ENCODE measurements at places on chromosomes 7 and 10. TPM values are rescaled to one million over a fixed set of nuclear protein-coding genes. Genes with fewer than 3 reads are reported as not detected.

The TMEM270 gene
- total RNA-seq, result not detected

The CTNNA3 gene
- total RNA-seq, result 18.8 TPM

- H3K4me1 ChIP-seq, result no peaks in the 10 kb centered on the region
- H3K27me3 ChIP-seq, result peaks cover 2% of the 10 kb centered on the region
- no peaks in the 10 kb centered on the region for H3K36me3 ChIP-seq
- H3K4me3 ChIP-seq, result no peak overlapping the region
Measured at GRCh38 chr10:117790179-117790578, 247.6 kb downstream of the EMX2 start.

- no peak overlapping the region for H3K4me3 ChIP-seq
- no peak overlapping the region for H3K27ac ChIP-seq
- H3K4me1 ChIP-seq, result no peaks in the 10 kb centered on the region
- H3K36me3 ChIP-seq, result no peaks in the 10 kb centered on the region
- H3K27me3 ChIP-seq, result no peaks in the 10 kb centered on the region
Measured at GRCh38 chr7:80053124-80053523, 81.5 kb upstream of the GNAI1 start.

DNA sequence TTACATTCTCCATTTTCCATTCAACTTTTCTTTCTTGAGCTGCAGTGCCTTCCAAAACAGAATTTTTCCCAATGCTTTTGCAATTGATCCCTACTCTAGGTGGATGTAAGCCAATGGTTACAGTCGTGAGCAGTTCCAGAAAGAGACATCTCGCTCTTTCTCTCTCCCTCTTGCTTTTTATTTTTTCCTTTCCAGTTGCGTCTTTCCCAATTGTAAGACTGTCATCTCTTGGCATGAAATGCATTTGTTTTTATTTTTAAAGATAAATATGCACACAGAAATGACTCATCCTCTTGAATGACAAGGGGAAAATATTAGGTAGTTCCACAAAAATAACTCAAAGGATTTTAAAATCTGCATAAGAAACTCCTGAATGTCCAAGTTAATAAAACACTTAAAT lies 25.1 kb downstream of the GLI3 start:
- no peak overlapping the region for H3K4me3 ChIP-seq
- H3K4me1 ChIP-seq, result peaks cover under 1% of the 10 kb centered on the region

GRCh38 chr7:22420973-22421635 lies 64.2 kb upstream of the RAPGEF5 start:
- H3K4me1 ChIP-seq, result peaks cover 8% of the 10 kb centered on the region
- H3K4me3 ChIP-seq, result no peak overlapping the region
- no peaks in the 10 kb centered on the region for H3K36me3 ChIP-seq

All from muscle of leg (tissue), 16 donors.